Panc1 (cell line): ENCODE measurements at places on chromosomes 2 and 18.

DNA sequence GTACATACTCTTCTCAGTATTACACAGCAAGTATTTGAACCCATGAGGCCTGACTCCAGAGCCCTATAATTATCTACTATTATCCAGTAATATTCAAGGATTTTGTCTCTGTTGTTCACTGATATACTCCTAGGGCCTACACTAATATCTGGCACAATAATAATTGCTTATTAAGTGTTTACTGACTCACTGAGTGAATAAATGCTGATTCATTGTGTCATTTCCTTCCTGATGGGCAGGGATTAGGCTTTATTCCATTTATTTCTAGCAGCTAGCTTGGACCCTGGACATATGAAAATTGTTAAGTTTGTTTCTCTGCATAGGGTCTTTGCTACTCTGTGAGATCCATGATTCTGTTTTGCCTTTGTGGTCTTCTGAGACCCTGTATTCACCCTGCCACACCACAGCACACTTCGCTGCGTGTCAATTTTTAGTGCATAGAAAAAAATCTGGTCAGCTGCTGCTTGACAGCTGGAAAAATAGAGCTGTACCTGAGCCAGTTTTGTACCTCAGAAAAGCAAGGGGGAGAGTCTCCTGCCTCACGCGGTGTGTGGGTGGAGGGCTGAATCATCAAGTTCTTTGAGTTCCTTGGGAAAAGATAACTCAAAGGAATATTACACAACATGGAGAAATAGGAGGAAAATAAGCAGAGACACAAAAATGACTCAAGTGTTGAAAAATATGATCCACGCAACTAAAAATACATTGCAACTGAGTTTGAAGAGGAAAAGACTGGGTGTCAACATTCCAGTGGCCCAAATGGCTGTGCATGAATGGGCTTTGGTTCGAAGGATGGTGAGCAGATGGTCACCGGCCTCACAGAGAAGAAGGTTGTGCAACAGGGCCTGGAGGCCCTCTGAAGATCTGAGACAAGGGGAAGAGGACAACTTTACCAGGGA is 18.9 kb upstream of the DPP4 start:
- no peak for DNase-seq

DNA sequence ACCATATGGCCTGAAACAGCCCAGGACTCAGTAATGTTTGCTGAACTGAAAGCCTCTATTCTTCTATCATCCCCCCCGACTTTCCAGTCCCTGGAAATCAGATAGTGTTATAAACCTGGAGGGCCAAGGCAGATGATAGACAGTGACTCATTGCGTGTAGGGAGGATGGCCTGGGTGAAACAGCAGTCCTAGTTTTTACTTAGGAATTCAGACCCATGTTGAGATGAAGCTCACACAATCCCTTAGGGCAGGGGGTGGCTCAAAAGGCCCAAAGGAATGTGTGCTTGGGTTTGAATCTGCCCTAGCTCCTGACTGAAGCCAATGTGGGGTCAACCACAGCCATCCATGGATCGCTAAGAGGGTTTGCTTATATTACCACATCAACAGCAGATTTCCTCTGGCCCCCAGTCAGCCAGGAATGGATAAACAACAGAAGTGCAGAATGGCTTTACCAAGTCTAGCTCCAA is 43.9 kb upstream of the STPG4 start:
- no peak for DNase-seq

DNA sequence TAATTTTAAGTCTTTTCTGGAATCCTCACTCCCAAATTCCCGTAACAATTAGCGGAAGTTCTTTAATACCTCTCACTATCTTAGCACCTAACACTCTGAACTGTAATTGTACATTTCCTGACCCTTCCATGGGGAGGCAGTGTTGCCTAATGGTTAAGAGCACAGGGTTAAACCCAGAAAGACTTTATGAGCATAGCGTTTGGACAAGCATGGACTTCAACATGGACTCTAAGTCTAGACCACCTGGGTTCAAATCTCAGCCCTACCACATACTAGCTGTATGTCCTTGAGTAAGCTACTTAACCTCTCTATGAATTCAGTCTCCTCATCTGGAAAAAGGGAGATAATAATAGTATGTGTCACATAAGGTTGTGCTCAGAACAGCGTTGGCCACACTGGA is 13.0 kb downstream of the ANTXR1 start:
- no peak for DNase-seq

- no peak for DNase-seq
Measured at GRCh38 chr2:59080451-59081181, 839.5 kb upstream of the FANCL start.

- DNase-seq, result no peak
Measured at GRCh38 chr18:62988471-62988870, 273.1 kb downstream of the PHLPP1 start.

DNA sequence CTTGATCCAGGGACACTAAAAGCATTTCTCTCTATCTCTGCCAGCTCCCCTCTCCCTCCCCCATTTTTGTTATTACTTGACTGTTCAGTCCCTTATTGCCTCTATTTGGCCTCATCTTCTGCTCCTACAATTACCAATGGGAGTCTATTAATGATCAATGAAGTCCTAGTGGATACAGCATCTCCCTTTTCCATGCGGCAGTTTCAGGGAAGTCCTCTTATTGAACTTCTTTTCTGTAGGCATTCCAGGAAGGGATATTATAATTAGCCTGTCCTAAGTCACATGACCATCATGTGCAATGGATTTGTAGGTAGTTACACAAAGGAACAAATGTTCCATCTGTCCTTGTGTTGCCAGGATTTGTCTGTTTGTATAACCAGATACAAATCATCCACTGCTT is 495.1 kb upstream of the CNTNAP5 start:
- DNase-seq, result no peak
